Sigmoid colon (tissue), 7 donors: ENCODE measurements at places on chromosomes 7 and 10. TPM values are rescaled to one million over a fixed set of nuclear protein-coding genes. Genes with fewer than 3 reads are reported as not detected.

CH25H gene
- 3.2 TPM for polyA plus RNA-seq

GRCh38 chr10:6885284-6885683 lies 305.2 kb upstream of the PRKCQ start:
- H3K4me3 ChIP-seq, result no peak overlapping the region
- no peaks in the 10 kb centered on the region for H3K27me3 ChIP-seq
- DNase-seq, result no peak

SH2D4B gene
- not detected for polyA plus RNA-seq

- DNase-seq, result no peak
- H3K4me1 ChIP-seq, result no peaks in the 10 kb centered on the region
- H3K4me3 ChIP-seq, result no peak overlapping the region
- no peaks in the 10 kb centered on the region for H3K36me3 ChIP-seq
These were observed 43.0 kb downstream of the ZMYND11 start for GRCh38 chr10:178208-178607.

DNA sequence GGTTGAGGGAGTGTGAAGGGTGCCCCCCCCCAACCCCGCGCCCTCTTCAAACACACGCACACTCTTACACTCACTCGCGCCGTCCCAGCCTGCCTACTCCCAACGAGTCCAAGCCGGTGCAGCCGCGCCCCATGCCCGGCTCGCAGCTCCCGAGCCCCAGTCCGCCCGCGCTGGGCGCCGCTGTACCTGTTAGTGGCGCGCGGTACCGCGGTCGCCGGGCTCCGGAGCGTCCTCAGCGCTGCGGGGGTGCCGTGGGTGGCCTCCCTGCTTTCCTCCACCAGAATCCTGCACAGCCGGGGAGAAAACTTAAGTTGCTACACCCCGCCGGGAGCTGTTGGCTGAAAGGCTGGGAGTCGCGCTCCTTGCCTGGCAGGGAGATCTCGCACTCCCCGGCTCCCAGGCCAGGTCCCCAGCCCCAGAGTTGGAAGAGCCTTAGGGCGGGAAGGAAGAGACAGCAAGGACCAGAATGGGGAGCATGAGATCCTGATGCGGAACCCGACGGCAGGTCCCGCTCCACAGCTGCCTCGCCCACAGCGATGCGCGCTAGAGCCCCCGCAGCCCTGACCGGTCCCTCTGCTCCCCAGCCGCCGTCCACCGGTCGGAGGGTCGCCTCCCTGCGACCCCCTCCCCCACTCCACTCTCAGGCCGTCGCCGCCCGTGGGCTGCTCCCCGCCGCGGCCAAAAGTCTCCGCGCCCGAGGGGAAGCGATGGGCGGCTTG lies 863 bp downstream of the ST8SIA6 start:
- peaks cover 70% of the 10 kb centered on the region for H3K27me3 ChIP-seq
- peak overlapping the region; percentile 41 for H3K4me3 ChIP-seq
- H3K4me1 ChIP-seq, result peaks cover 18% of the 10 kb centered on the region
- H3K36me3 ChIP-seq, result no peaks in the 10 kb centered on the region
- peak overlapping the region; percentile 3 for H3K27ac ChIP-seq
- DNase-seq, result no peak

IGF2BP3 gene
- polyA plus RNA-seq, result not detected

- H3K27me3 ChIP-seq, result no peaks in the 10 kb centered on the region
- DNase-seq, result no peak
- H3K36me3 ChIP-seq, result no peaks in the 10 kb centered on the region
These were observed 18.1 kb upstream of the NPTX2 start for GRCh38 chr7:98598846-98599615.

TCAF2 gene
- 1.2 TPM for polyA plus RNA-seq

HSPA12A gene
- polyA plus RNA-seq, result 1.4 TPM

DPP6 gene
- not detected for polyA plus RNA-seq

GRCh38 chr10:89652806-89653370 lies 7.8 kb upstream of the PANK1 start:
- H3K36me3 ChIP-seq, result no peaks in the 10 kb centered on the region
- H3K4me3 ChIP-seq, result no peak overlapping the region
- H3K27me3 ChIP-seq, result no peaks in the 10 kb centered on the region
- H3K4me1 ChIP-seq, result no peaks in the 10 kb centered on the region

- no peak overlapping the region for H3K27ac ChIP-seq
- H3K36me3 ChIP-seq, result no peaks in the 10 kb centered on the region
- H3K27me3 ChIP-seq, result no peaks in the 10 kb centered on the region
These were observed 93.3 kb downstream of the HYCC1 start for GRCh38 chr7:22920672-22921071.

CACNB2 gene
- 4.7 TPM for polyA plus RNA-seq

- H3K4me1 ChIP-seq, result no peaks in the 10 kb centered on the region
- no peaks in the 10 kb centered on the region for H3K27me3 ChIP-seq
- H3K4me3 ChIP-seq, result no peak overlapping the region
- H3K27ac ChIP-seq, result no peak overlapping the region
These were observed 69.6 kb downstream of the PKD1L1 start for GRCh38 chr7:47878662-47879061.

- DNase-seq, result peak; percentile 89
- H3K27me3 ChIP-seq, result no peaks in the 10 kb centered on the region
- H3K4me1 ChIP-seq, result no peaks in the 10 kb centered on the region
- no peak overlapping the region for H3K4me3 ChIP-seq
- H3K36me3 ChIP-seq, result no peaks in the 10 kb centered on the region
- H3K27ac ChIP-seq, result peak overlapping the region; percentile 33
These were observed 45.1 kb upstream of the INPP5A start for GRCh38 chr10:132492323-132493025.

DNA sequence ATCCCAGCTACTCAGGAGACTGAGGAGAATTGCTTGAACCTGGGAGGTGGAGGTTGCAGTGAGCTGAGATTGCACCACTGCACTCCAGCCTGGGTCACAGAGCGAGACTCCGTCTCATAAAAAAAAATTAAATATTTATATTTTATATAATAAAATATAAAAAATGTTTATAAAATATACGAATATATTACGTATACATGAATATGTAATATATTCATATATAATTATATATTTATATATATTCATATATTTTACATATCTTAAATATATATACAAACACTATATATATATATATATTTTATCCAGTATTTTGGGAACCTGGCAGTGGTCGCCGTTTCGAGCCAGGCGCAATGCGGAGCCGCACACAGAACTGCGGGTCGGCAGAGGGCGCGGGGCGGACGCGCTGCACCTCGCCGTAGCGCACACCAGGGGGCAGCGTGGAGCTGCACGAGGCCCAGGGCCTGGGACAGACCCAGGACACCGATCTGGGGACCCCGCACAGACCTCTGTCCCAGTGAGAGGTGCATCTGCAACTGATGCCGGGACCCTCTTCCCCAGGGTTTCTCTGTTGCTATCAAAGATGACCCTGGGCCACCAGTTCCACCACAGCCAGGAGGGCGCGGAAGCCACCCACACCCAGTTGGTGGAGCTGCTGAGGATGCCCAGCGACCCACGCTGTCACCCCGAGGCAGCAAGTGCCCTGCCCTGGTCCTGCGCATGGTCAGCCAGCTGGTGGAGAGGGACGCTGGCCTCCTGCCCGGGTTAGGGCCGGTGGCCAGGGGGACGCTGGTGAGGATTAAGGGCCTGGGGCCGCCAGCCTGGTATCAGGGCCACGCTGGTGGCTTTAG lies 22.7 kb downstream of the AP5Z1 start:
- no peak overlapping the region for H3K27ac ChIP-seq
- no peaks in the 10 kb centered on the region for H3K4me1 ChIP-seq
- no peaks in the 10 kb centered on the region for H3K36me3 ChIP-seq
- H3K27me3 ChIP-seq, result no peaks in the 10 kb centered on the region
- H3K4me3 ChIP-seq, result no peak overlapping the region
- no peak for DNase-seq

MYOF gene
- 18.5 TPM for polyA plus RNA-seq

DNA sequence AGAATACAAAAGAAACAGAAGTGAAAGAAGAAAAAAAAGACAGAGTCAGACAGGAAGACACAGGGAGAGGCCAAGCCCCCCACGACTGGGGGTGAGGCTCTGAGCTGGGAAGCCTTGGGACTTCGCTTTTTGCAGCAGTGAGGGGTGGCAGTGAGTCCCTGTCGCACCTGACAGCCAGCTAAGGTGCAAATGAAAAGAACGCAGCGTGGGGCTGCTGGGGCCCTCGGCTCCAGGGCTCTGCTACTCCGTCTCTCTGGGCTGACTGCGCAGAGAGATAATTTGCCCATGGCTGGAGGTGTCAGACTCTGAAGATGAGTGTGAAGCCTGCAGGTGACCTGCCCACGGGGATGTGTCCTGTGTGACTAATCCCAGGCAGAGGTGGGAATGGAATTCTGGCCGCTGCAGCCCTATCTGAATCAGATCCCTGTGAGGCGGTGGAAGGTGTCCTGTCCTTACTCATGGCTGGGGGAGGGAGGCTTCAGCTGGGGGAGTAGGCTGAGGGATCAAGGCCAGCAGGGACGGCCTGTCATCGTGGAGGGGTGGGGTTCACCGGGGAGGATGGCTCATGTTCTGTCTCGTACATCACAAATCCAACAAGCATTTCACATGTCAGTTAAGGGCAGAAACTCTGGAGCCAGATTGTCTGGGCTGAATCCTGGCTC lies 96.4 kb downstream of the SLIT1 start:
- no peaks in the 10 kb centered on the region for H3K36me3 ChIP-seq
- H3K4me3 ChIP-seq, result no peak overlapping the region
- no peak for DNase-seq
- no peak overlapping the region for H3K27ac ChIP-seq
- H3K4me1 ChIP-seq, result no peaks in the 10 kb centered on the region
- H3K27me3 ChIP-seq, result peaks cover 16% of the 10 kb centered on the region

GRCh38 chr10:132477398-132478340 lies 59.9 kb upstream of the INPP5A start:
- H3K27me3 ChIP-seq, result no peaks in the 10 kb centered on the region
- no peaks in the 10 kb centered on the region for H3K4me1 ChIP-seq
- H3K27ac ChIP-seq, result no peak overlapping the region
- no peaks in the 10 kb centered on the region for H3K36me3 ChIP-seq
- DNase-seq, result peak; percentile 64

- no peak overlapping the region for H3K4me3 ChIP-seq
- H3K36me3 ChIP-seq, result no peaks in the 10 kb centered on the region
- no peak for DNase-seq
These were observed 1064.6 kb upstream of the LRRTM3 start for GRCh38 chr10:65861249-65861648.

DNA sequence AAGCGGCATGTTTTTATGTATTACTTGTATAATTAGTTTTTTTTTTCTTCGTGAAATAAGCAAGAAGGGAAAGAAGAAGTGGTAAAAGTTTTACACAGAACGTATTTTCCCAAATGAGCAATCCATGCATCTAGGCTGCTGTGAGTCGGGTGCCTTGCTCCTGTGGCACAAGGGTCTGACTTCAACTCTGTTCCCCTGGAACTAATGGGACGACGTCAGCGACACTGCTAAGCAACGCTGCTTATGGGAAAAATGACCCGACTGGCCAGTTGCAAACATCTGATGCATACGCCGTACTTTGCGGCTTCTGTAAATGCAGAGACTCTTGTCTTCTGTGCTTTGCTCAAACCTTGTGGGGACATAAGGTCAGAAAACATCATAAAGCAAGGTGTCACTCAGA lies 66.3 kb downstream of the MPP7 start:
- no peaks in the 10 kb centered on the region for H3K27me3 ChIP-seq
- no peaks in the 10 kb centered on the region for H3K36me3 ChIP-seq
- peaks cover 5% of the 10 kb centered on the region for H3K4me1 ChIP-seq
- H3K4me3 ChIP-seq, result no peak overlapping the region

- peak; percentile 20 for DNase-seq
- H3K4me3 ChIP-seq, result no peak overlapping the region
- no peaks in the 10 kb centered on the region for H3K36me3 ChIP-seq
- H3K27me3 ChIP-seq, result no peaks in the 10 kb centered on the region
- no peak overlapping the region for H3K27ac ChIP-seq
These were observed 163.8 kb downstream of the PRPF18 start for GRCh38 chr10:13750299-13751190.

GRCh38 chr10:77436257-77436975 lies 201.2 kb downstream of the KCNMA1 start:
- H3K4me3 ChIP-seq, result no peak overlapping the region
- H3K27ac ChIP-seq, result peak overlapping the region; percentile 15
- no peaks in the 10 kb centered on the region for H3K36me3 ChIP-seq
- no peaks in the 10 kb centered on the region for H3K27me3 ChIP-seq
- H3K4me1 ChIP-seq, result peaks cover 40% of the 10 kb centered on the region

TDRD1 gene
- not detected for polyA plus RNA-seq

CFAP69 gene
- 2.1 TPM for polyA plus RNA-seq

ITIH2 gene
- polyA plus RNA-seq, result not detected

- no peak for DNase-seq
- H3K27me3 ChIP-seq, result no peaks in the 10 kb centered on the region
- no peaks in the 10 kb centered on the region for H3K4me1 ChIP-seq
- H3K27ac ChIP-seq, result no peak overlapping the region
- no peaks in the 10 kb centered on the region for H3K36me3 ChIP-seq
These were observed 621.4 kb downstream of the POM121L12 start for GRCh38 chr7:53656881-53657280.

DNA sequence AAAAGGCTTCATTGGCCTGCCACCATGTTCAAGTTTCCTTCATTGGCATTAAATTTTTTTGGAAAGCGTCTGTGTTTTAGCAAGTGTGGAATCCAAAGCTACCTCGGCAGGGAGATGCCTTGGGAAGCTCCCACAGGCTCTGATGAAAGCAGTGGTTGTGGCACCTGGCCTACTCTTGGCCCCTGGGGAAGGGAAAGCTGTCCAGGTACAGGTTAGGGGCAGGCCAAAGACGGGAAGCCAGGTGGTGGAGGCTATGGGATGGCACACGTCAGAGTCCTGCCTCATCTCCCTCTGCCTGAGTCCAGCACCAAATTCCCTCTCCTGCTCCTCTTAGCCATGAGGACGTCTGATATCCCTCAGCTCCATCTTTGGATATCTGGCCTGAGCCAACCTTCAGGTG lies 49.7 kb downstream of the C10orf120 start:
- DNase-seq, result peak; percentile 46
- H3K27me3 ChIP-seq, result no peaks in the 10 kb centered on the region
- no peaks in the 10 kb centered on the region for H3K36me3 ChIP-seq
- no peak overlapping the region for H3K4me3 ChIP-seq

- no peak for DNase-seq
- H3K27me3 ChIP-seq, result no peaks in the 10 kb centered on the region
- H3K27ac ChIP-seq, result no peak overlapping the region
- H3K4me3 ChIP-seq, result no peak overlapping the region
- no peaks in the 10 kb centered on the region for H3K36me3 ChIP-seq
These were observed 13.1 kb downstream of the LSM5 start for GRCh38 chr7:32476816-32477648.

ASZ1 gene
- polyA plus RNA-seq, result not detected

PON1 gene
- 0.19 TPM for polyA plus RNA-seq

DNA sequence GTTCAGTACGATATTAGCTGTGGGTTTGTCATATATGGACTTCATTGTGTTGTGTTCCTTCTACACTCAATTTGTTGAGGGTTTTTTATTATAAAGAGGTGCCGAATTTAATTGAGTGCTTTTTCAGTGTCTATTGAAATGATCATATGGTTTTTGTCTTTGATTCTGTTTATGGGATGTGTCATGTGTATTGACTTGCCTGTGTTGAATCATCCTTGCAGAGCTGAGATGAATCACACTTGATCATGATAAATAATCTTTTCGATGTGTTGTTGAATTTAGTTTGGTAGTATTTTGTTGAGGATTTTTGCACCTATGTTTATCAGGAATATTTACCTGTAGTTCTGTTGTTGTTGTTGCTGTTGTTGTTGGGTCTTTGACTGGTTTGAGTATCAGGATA lies 39.8 kb downstream of the ATOH7 start:
- no peak for DNase-seq
- H3K27ac ChIP-seq, result no peak overlapping the region
- H3K36me3 ChIP-seq, result no peaks in the 10 kb centered on the region
- no peaks in the 10 kb centered on the region for H3K4me1 ChIP-seq

AFAP1L2 gene
- polyA plus RNA-seq, result 7.9 TPM

- no peak overlapping the region for H3K4me3 ChIP-seq
- H3K27ac ChIP-seq, result no peak overlapping the region
- no peak for DNase-seq
- H3K36me3 ChIP-seq, result no peaks in the 10 kb centered on the region
- no peaks in the 10 kb centered on the region for H3K27me3 ChIP-seq
- no peaks in the 10 kb centered on the region for H3K4me1 ChIP-seq
These were observed 289.4 kb downstream of the DNAJB6 start for GRCh38 chr7:157625973-157626742.
